Choroid plexus epithelial cell (primary cell): ENCODE measurements at places on chromosomes 2 and 18.
A peak's percentile ranks its signal among the peaks of the same experiment; 100 is the strongest.

- no peak for DNase-seq
Measured at GRCh38 chr2:55029098-55029497, 21.2 kb downstream of the RTN4 start.

DNA sequence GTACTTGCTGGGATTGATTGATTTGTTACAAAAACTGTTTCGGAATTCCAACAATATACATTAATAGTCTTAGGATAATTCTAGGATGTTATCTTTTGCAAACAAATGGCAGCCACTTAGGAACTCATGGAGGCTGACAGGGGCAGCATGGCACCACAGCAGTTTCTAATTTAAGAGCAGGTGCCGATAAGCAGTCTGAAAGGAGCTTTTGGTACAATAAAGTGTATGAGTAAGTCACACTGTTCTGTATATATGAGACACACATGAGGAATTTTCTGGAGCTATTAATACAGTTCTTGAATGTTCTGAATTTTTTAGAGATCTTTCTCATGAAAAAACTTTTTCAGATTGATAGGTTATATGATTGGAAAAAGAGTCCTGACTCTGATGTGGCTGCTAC lies 52.2 kb downstream of the EIF5B start:
- peak; percentile 35 for DNase-seq

- DNase-seq = peak; percentile 73
Measured at GRCh38 chr2:207504513-207505170, 25.1 kb upstream of the CREB1 start.

DNA sequence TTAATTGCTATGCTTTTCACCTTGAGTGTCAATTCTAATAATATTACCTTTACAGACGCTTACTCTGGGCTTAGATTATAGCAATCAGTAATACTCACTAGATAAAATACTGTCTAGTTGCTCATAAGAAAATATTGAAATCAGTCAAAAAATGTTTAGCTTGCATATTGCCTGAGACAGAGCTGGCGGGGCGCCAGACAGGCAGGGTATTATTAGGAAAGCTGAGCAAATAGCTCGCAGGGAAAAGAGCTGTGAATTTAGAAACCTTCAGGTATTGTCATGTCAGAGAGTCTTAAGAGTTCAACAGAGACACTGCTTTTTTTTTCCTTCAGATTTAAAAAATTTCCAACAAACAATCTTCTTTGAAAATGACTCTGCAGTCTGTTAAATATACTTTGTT lies 118.4 kb downstream of the MEIS1 start:
- peak; percentile 42 for DNase-seq

GRCh38 chr2:109663721-109664120 lies 49.6 kb downstream of the SOWAHC start:
- DNase-seq = peak; percentile 67
